Activated CD4-positive, alpha-beta T cell treated with anti-CD3 and anti-CD28 coated beads, Interleukin-2, amount 50 U/mL, for 4 hours (primary cell): ENCODE measurements at places on chromosomes 2 and 18.
A peak's percentile ranks its signal among the peaks of the same experiment; 100 is the strongest.

GRCh38 chr2:221546505-221547225 is 25.4 kb downstream of the EPHA4 start:
- no peak for DNase-seq

- no peak for DNase-seq
Measured at GRCh38 chr2:128036748-128037607, 9.1 kb upstream of the SAP130 start.

DNA sequence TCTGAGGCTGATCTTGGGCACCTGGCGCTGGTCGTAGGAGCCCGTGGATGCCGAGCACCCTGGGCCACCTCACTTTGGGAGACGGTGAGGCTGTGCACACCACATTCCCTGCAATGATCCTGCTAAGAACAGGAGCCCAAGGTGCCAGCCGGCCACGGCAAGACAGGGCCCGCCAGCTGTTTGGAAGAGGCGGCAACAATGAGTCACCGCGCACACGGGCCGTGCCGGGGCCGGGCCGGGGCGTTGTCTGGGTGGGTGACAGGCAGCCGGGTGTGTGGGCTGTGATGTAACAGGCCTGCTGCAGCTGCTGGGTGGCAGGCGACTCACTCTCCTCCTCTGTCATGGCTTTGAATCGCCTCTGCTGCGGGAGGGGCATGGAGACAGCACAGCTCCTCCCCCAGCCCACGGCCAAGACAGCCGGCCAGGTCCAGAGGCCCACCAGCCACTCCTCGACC is 49.7 kb upstream of the ODC1 start:
- DNase-seq: peak; percentile 58

DNA sequence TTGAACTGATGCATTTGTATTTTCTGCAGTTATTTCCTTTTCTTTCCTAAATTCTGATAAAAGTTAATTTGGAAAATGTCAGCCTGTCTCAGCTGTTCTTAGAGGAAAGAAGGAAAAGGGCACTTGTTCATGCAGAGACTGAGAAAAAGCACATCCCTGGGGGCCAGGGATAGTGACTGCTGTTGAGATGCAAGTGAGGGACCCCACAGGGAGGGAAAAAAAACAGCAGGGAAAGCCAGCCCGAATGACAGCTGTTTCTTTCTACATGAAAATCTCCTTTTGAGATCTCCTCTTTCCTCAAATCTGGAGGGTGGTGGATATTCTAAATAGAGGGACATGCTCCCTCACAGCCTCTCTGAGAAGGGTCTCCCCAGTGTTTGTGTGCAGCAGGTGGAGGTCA is 14.0 kb upstream of the MTA3 start:
- no peak for DNase-seq

GRCh38 chr2:38091760-38092159 is 15.8 kb upstream of the CYP1B1 start:
- no peak for DNase-seq

DNA sequence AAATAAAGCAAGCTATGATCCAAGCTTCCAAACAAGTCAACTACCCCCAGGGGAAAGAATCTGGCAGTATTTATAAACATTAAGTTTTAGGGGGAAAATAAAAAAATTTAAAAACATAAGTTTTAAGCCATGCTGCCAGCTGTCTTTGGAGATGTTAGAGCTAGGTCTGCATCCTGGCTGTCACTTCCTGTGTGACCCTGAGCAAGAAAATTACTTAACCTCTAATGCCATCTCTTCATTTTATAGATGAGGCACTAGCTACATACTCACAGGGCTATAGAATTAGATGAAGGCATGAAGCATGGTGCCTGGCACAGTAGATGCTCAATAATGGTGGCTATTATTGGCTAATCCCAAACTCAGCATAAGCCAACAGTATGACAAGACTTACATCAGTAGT is 28.1 kb downstream of the STARD7 start:
- DNase-seq: no peak

DNA sequence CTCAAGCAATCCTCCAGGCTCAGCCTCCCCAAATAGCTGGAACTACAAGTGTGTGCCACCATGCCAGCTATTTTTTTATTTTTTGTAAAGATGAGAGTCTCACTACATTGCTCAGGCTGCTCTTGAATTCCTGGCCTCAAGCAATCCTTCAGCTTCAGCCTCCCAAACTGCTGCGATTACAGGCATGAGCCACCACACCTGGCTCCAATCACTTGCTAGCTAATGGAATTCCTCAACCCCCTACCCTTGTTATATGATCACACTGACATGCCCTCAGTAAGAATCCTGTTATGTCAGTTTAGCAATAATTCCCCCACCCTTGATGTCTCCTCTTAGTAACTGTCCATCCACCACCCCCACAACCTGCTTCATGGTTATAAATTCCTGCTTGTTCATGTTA is 12.3 kb downstream of the CHN1 start:
- DNase-seq: no peak

GRCh38 chr2:49028101-49028500 is 126.2 kb downstream of the FSHR start:
- DNase-seq: no peak

GRCh38 chr18:45851161-45851925 is 25.9 kb downstream of the SIGLEC15 start:
- DNase-seq: no peak

- DNase-seq: no peak
Measured at GRCh38 chr18:57819671-57820460, 16.8 kb upstream of the ATP8B1 start.

GRCh38 chr2:241232736-241233575 is 44.5 kb downstream of the ANO7 start:
- no peak for DNase-seq

- no peak for DNase-seq
Measured at GRCh38 chr2:109422758-109423500, 190.8 kb downstream of the SEPTIN10 start.

DNA sequence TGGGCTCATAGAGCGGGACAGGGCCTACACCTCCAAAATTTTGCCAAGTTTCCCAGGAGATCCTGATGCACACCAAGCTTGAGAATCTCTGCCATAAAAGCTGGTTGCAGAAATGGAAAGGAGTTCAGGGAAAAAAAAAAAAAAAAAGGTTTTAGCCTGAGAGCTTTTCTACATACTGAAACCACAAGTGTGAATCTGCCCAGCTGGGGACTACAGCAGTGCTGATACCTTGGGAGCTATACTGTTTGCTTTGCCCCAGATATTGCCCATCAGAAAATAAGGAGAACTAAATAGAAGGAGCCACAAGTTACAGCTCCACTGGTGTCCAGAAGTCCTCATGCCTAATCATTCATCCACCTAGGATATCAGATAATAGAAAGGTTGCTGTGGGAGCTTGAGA is 38.4 kb upstream of the NCKAP5 start:
- DNase-seq: no peak

GRCh38 chr2:119228964-119229363 is 5.3 kb downstream of the STEAP3 start:
- no peak for DNase-seq

- DNase-seq: no peak
Measured at GRCh38 chr2:148812306-148812705, 62.7 kb upstream of the KIF5C start.

GRCh38 chr2:59044736-59045135 is 803.6 kb upstream of the FANCL start:
- no peak for DNase-seq

DNA sequence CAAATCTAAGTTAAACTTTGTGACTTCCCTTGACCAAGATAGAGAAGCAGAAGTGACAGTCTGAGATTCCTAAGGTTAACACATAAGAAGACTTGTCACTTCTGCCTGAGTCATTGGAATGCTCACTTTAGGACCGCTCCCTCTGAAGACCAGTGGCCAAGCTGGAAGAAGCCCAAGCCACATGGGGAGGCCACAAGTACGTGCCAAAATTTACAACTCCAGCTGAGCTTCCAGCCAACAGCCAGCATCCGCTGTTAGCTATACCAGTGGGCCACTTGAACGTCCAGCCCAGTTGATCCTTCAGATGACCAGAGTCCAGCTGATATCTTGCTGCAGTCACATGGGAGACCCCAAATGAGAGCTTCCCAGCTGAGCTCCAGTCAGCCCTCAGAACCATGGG is 18.1 kb upstream of the ANTXR1 start:
- DNase-seq: no peak

GRCh38 chr18:69626643-69627242 is 226.1 kb downstream of the DOK6 start:
- no peak for DNase-seq

DNA sequence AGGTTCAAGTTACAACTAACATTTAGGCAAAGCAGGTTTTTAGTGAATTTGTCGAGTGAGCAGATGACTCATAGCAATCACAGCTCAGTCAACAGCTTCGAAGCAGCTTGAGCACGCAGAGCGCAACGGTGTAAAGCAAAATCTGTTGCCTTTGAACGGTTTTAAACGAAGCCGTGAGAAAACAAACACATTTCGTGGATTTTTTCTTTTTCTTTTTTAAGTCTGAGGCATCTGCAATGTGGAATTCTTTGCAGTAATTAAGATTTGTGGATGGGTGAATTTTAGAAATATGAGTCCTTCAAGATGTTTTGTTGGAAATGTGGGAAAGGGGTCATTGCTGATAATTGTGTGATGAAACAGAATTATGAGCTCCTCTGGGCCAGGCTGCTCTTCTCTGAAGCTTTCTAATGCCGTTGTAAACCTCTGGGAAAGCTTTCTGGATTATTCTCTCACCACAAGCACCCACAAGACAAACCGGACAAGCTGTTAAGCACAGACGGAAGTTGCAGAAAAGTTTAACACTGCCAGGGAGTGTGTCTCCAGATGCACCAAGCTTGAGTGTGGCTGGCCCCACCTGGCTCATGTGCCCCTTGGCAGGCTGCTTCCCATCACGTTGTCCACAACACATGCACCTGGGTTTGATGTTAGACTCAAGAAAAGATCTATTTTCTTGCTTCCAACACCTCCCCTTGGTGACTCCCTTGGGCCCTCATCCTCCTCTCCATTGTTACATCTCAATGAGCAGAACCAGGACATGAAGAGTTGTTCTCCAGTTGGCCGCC is 224.7 kb downstream of the ACKR3 start:
- no peak for DNase-seq

GRCh38 chr18:58412844-58413666 is 215.8 kb downstream of the ALPK2 start:
- no peak for DNase-seq

DNA sequence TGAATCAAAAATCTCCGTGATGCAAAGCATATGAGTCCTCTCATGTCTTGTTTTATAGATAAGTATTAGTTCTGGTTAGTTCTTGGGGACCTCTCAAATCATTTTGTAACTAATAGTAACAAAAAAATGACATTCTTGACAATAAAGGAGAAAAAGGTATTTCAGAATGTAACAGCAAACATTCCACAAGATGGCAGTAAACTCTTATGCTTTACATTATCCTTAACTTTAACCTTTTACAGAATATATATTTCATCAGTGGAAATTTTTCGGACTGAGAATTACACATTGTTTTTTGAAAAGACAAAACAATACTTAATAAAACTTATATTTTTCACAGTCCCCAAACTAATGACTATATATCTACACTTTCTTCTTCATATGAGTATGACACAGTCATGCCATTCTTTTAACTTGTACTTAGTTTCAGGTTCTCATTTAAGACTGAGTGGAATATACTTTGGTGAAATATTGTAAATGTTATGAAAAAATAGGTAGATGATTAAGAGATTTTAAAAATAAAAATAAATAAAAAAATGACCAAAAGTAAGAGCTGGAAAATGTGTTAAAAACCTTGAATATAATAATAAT is 142.9 kb upstream of the NXPH2 start:
- DNase-seq: no peak

DNA sequence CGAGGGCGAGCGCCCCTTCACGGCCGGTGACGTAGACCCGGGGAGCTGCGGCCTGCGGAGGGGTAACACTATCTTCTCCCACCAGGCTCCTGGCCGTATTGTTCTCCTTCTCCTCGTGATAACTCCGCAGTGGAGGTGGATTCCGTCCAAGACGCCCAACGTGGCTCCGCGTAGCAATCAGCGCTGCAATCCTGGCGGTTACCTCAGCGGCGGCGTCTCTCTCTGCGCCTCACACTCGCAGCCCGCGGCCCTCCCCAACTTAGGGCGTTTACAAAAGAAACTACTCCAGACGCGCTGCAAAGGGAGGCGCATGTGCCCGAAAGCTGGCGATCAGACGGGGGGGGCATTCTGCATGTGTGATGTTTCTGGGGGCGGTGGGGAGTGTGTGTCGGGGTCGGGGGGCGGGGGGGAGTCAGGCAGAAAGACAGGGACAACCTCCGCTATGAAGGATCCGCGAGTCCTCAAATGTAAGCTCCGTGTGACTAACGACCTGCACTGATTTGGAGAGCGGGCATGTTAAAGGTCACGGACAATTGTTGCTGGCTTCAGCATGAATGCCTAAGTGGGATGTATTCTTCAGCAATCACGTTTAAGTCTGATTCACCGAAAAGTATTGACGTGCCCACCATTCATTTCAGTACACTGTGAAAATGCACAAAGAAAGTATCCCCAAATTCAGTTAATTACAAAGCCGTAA is 1.3 kb upstream of the ZNF516 start:
- DNase-seq: peak; percentile 31

DNA sequence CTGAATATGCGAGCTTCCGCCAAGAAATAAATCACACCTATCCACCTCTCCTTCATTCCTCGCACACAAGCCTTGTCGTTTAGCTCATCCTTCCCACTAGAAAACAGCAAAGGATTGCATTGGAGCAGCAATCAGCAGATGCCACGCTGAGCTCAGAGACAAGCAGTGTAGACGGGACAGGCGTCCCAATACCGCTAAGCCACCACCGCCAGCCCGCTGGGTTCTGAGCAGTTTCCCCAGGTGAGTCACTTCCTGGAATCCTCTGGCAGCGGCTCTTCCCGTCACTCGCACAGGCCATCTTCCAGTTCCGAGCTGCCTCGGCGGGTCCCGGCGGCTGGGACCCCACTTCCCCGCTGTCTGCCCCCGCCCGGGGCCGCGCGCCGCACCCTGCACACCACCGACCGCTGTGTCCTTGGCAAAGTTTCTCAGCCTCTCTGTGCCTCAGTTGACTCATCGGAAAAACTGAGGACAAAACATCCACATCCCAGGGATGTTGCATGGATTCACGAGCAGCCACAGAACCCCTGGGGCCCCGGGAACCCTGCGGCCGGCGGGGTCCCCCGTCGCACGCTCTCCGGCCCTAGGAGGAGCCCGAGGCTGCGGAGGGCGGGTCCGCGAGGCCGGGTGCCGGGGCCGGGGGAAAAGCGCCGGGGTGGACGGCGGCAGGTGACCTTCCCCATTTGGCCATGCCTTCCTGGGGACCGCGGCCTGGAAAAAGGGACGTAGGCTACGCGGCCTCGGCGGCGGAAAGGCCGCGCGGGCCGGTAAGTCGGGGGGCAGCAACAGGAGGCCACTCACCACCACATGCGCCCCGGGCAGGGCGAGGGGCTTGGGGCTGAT is 573 bp downstream of the KDSR start:
- DNase-seq: peak; percentile 70

DNA sequence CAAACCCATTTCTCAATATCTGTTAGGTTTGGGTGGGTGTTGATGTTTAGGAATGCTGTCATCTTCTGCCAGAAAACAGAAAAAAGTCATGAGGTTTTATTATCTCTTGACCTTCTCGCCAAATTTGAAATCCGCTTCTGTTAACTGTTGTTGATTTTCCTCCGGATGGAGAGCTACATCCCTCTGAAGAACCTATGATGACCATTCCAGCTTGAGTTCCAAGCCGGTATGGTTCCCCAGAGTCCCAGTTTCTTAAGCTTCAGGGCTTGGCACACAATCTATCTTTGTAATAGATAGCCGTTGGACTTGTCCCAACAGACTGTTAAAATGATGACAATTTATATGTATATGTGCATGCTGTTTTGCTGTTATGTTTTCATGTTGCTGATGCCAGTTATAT is 1201.0 kb downstream of the LRP1B start:
- no peak for DNase-seq
